ENCODE measurements at places on chromosomes 16 and 17.

DNA sequence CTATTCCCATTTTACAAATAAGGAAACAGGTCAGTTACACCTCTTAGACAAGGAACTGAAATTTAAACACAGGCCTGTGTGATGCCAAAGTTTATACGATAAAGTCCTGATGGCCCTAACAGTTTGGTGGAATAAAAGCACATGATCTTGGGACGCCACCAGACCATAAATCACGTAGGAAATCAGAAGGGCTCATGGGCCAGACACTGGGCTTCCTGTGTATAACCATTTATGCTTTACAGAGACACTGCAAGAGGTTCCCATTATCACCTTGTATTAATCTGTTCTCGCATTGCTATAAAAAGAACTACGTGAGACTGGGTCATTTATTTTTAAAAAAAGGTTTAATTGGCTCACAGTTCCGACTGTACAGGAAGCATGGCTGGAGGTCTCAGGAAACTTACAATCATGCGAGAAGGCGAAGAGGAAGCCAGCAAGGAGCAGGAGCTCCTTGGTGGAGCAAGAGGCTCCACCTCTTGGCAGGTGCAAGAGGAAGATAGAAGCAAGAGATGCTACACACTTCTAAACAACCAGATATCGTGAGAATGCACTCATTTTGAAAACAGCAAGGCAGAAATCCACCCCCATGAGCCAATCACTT lies 124.0 kb upstream of the MON1B start:
- DNase-seq: no peak

DNA sequence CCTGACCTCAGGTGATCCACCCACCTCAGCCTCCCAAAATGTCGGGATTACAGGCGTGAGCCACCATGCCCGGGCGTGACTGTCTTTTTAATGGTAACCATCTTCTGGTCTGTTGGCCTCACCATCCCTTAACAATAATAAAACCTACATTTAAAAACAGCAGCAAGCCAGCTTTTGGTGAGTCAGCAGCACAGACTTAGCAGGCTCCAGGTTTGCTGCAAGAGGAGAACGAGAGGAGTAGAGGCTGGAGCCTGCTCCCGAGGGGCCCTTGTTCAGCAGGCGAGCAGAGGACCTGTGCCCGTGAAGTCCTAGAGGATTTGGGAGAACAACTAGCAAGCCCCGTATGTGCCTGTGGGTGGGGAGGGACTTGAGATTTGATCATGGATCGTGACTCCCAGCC lies 35.7 kb downstream of the MYH13 start:
- no peak for DNase-seq

DNA sequence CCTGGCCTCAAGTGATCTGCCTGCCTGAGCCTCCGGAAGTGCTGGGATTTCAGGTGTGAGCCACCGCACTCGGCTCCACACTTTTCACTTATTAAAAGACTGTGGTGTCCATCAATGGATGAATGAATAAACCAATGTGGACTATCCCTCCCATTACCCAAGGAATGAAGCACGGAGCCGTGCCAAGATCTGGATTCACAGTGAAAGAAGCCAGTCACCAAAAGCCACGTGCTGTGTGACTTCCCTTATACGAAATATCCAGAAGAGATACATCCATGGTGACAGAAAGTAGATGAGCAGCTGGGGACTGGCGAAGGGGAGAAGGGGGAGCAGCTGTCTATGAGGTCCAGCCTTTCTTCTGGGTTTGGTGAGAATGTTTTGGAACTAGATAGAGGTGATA lies 48.2 kb upstream of the STH start:
- no peak for DNase-seq

DNA sequence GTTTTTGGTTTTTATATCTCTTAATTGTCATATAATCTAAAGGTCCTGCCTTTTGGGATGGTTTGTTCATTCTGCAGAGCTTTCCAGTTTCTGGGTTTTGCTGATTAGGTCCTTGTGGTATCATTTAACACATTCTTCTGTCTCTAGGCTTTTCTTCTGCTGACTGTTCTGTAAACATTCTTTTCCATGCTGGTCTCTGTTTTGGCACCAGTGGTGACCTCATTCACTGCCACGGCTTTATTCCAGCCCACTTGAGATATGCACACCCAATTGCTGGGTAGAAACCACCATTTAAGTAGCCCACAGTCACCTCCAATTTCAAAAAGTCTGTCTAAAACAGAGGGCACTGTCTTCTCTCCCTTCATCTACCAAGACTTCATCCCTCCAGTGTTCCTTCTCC lies 31.1 kb upstream of the COX10 start:
- DNase-seq: no peak

- DNase-seq: no peak
Observed at GRCh38 chr16:12290165-12290564, 313.6 kb downstream of the SNX29 start.

- no peak for DNase-seq
Observed at GRCh38 chr17:82386881-82387704, 15.5 kb downstream of the UTS2R start.

- DNase-seq: no peak
Observed at GRCh38 chr17:66904760-66905624, 59.5 kb upstream of the CACNG4 start.

GRCh38 chr16:11100239-11100750 lies 155.7 kb downstream of the SOCS1 start:
- no peak for DNase-seq

DNA sequence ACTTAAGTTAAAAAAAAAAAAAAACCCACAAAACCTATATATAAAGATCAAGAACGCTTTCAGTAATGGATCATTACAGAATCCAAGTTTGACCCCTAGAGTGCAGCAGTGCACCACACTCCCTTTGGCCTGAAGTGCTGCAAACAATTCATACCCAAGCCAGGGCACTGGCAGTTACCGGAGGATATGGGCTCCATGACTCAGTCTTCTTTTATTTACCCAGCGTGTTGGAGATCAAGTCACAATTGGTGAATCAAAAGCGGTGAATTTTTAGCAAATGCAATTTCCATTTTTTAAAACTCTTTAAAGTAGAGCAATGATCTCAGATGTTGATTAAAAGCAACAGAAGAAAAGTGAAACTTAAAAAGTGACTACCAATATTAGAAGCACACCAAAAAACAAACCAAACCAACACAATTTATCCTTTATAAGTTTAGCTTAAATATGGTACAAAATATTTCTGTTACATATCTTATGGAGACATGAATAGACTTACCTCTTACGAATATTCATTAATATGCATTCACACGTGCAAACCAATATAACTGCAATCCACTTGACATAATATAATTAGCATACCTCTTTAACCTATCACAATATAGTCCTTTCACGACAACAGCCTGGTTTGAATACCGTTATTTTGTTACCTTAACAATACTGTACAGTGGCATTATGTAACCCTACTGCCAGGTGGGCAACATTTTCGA lies 46.3 kb downstream of the ZNF652 start:
- DNase-seq: peak; percentile 80

- no peak for DNase-seq
Observed at GRCh38 chr16:53998966-53999522, 287.5 kb downstream of the IRX3 start.

DNA sequence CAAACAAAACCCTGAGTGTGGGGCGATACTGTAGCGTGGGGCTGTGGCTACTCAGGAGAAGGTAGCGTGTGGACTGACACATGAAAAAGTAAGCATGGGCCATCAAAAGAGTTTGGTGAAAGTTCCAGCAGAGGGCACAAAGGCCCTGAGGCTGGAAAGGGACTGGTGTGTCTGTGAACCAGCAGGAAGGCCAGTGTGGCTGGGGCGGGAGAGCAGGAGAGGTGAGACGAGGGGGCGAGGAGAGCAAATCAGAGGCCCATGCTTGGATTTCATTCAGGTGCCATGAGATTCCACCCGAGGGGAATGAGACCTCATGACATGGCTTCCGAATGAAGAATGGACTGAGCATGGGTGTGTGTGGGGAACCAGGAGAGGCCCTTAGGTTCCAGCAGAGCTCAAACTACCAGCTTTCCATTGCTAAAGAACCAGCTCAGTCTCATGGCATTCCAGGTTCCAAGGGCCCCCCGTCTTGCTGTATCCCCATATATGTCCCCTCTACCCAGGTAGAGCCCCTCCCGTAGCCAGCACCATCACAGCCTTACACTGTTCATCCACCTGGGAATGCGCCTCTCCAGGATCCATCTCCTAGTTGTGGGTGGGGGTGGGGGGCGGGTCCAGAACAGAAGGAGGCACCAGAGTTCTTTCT lies 31.1 kb downstream of the TRPV2 start:
- no peak for DNase-seq

DNA sequence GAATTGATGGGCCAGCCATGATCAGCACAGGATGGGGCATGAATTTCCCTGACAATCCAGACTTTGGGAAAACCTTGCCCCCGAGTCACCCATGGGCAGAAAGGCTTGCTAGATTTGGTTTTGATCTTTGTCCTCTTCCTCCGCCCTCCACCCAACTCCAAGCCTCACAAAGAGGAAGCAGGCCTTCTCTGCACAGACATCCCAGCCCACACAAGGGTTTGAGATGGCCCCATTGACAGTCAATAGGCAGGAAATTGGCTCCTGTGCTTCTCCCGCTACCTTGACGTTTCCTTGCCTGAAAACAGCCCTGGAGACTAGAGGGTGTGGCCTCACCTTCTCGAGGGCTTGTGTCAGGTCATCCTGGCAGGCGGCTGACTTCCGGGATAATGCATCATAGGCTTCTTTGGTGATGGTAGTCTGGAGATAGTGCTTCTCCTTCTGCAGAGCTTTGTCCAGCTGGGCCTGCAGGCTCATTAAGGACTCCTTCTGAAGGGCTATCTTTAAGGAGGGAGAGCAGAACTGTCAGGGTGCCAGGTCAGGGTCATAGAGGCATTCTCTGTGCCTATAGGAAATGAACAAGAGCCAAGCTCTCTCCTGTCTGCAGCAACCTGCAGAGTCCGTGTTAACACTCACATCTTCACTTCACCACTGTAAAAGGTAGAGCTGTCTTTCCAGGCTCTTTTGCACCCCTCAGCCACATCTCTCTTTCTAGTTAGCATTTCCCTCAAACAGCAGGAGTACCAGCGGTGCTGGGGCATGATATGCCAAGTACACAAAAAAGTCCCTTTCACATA lies 32.2 kb downstream of the DHX38 start:
- no peak for DNase-seq

- DNase-seq: no peak
Observed at GRCh38 chr17:79818026-79818758, 21.0 kb downstream of the CBX4 start.

GRCh38 chr17:30379303-30379902 lies 676 bp downstream of the CPD start:
- DNase-seq: peak; percentile 19

DNA sequence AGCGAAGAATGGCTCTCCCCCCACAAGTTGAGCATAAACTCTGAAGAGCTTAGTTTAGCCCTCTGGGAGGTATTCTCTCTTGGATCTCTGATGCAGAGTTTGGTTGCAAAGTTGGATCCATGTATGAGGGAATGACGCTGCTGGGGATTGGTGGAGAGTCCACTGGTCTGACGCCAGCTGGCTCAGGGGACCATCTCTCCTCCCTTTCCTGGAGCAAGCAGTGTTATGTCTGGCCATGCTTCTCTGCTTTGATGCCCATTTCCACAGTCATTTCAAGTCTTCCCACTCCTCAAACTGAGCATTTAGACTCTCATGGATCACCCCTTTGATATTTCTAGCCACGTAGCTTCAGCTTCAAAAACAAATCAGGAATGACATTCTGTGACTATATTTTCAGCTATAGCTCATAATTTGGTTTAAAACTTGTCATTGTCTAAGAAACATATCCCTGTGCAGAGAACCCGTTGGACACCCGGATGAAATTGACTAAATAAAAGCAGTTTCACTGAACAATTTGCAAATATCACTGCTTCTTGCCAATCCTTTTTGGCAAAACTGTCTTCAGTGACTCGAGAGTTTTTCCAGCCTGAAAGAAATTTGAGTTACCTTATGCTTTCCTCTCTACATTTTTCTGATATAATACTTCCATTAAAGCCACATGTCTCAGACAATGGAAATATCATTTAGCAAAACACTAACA lies 193.4 kb upstream of the CDH11 start:
- no peak for DNase-seq

GRCh38 chr17:11242411-11242810 lies 1.4 kb downstream of the SHISA6 start:
- DNase-seq: no peak

DNA sequence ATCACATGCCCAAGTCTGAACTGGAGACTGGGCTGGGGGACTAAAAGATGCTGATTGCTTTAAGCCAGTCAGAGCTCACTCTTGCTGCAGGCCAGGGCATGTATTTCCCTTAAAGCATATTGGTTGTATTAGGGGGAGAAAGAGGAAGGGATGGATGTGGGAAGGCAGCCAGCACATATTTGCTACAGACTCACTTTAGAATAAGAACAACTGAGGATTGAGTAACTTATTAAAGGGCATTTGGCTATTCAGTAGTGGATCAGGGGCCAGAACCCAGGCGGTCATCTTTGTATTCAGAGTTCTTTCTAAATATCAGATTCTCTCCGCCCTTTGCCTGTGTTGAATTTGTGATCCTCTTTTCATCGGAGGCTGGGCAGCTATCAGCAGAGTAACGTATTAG lies 231.7 kb downstream of the HAPSTR1 start:
- no peak for DNase-seq

GRCh38 chr16:8742068-8742467 lies 55.4 kb downstream of the TMEM186 start:
- no peak for DNase-seq

GRCh38 chr16:27220991-27221390 lies 17.7 kb downstream of the KDM8 start:
- DNase-seq: no peak

GRCh38 chr17:57487573-57487972 lies 231.2 kb downstream of the MSI2 start:
- DNase-seq: no peak

DNA sequence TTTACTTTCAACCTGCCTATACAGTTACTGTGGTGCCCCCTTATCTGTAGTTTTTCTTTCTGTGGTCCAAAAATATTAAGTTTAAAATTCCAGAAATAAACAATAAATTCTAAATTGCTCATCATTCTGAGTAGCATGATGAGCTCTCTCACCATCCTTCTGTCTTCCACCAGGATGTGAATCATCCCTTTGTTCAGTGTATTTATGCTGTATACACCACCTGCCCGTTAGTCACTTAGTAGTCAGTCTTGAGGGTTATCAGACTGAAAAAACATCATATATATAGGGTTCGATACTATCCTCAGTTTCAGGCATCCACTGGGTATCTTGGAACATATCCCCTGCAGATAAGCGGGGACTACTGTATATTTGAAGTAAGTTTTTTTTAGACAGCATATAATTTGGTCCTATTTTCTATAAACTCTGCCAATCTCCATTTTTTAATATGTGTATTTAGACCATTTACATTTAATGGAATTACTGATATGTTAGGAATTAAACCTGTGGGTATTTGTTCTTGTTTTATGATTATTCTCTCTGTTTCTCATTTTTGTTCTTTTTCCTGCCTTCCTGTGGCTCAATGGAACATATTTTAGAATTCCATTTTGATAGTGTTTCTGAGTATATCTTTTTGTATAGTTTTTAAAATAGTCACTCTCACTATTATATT lies 31.0 kb downstream of the TBX21 start:
- DNase-seq: no peak

- DNase-seq: no peak
Observed at GRCh38 chr16:24668481-24669061, 60.9 kb upstream of the TNRC6A start.

- DNase-seq: no peak
Observed at GRCh38 chr17:71117466-71117865, 948.1 kb downstream of the KCNJ2 start.
